Esophagus muscularis mucosa (tissue), 4 donors: ENCODE measurements at places on chromosomes 6 and 20. TPM values are rescaled to one million over a fixed set of nuclear protein-coding genes. Genes with fewer than 3 reads are reported as not detected.
A peak's percentile ranks its signal among the peaks of the same experiment; 100 is the strongest.

Gene BANF2
- not detected for total RNA-seq

Gene FAM162B
- total RNA-seq, result 14.7 TPM

DNA sequence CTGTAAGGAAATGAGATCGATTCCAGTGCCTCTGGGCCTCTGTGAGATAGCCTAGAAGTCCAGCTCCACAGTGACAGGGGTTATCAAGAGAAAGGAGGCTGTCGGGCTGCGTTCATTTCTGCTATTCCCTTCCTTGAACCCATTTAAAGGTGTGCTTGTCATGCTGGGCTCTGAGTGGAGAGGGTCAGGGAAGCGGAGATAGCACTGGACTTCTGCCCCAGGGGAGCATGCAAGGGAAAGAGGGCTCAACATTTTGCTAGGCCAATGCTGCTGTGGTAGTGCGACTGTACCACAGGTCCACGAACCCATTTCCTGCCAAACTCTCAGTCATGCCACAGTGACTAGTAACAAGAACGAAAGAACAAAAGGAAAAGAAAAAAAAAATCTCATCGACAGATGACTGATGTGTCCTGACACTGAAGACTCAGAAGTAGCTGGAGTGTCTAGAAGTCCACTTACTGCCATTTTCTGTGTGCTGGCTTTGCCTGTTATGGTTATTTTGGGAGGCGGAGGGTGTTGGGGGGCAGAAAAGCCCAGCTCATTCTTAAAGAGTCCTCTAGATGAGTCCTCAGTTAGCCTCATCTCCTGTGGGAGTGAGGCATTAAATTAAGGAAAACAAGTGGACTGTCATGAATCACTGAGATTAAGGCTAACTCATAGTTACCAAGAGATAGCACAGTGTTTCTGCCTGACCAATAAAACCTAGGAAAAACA, 8.1 kb downstream of the NEDD9 start:
- no peak for DNase-seq

GRCh38 chr6:2765896-2766766, 938 bp downstream of the WRNIP1 start:
- no peak for DNase-seq

DNA sequence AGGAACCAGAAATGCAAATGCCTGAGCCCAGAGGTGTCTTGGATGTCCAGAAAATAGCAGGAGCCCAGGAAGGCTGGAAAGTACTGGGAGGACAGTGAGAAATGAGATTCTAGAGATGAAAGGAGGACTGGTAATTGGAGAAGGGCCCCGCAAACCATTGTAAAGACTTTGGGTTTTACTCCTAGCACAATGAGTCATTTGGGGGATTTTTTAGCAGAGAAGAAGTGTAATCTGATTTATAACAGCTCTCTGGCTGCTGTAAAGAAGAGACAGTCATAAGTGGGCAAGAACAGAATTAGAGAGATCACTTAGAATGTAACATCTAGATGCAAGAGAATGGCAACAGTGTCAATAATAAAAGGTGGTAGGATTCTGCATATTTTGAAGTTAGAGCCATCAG, 40.2 kb downstream of the SLC35F1 start:
- DNase-seq, result no peak

DNA sequence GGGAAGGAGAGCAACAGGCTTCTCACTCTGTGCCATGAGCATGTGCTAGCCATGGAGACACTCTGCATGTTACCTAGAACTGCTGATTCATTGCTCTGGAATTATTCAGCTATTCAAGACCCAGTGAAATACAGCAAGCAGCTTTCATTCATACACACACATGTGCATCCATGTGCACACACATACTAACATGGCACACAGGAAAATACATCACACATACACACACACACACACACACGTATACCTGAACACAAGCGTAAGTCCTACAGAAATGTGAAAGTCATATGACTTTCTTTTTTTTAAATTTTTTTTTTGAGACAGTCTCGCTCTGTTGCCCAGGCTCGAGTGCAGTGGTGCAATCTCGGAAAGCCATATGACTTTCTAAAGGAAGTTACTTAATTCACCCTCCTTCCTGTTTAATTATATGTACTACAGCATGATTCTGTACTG, 108.2 kb upstream of the NFATC2 start:
- DNase-seq, result no peak

Gene SLC17A4
- not detected for total RNA-seq

Gene GABRR2
- total RNA-seq, result 0.45 TPM

GRCh38 chr20:46169245-46170171, 51.4 kb downstream of the CD40 start:
- DNase-seq, result no peak

DNA sequence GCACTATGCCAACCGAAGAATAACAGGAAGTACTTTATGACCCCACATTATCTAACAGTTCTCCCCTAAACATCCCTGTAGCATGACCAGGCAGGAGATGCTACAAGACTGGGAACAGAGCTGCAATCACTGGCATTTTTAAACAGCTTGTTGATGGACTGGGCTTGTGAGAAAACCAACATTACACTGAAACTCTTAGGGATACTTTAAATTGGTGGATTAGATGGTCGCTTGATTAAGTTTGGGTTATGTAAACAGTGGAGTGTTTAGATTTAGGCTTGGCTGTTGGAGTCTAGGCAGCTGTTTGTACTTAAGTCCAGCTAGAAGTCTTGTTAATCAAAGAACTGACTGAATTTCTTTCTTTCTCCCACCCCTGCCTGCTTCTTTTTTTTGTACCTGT, 234.1 kb upstream of the BMP2 start:
- DNase-seq, result no peak

Gene TJAP1
- 19.9 TPM for total RNA-seq

DNA sequence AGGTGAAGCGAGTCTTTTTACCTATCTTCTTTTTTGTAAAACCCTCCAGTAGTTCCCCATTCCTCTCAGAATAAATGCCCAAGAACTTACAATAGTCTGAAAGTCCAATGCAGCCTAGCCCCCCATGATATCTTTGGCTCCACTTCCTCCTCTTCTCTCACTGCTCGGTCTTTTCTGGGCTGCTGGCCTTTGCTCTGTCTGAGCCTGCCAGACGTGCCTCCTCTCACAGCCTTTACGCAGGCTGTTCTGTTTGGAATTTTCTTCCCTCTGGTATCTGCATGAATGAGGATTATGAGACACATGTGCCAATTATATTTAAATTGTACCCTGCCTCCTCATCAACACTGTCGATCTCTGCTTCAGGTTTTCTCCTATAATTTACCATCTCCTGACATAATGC, 174.1 kb downstream of the EYA4 start:
- DNase-seq, result no peak

DNA sequence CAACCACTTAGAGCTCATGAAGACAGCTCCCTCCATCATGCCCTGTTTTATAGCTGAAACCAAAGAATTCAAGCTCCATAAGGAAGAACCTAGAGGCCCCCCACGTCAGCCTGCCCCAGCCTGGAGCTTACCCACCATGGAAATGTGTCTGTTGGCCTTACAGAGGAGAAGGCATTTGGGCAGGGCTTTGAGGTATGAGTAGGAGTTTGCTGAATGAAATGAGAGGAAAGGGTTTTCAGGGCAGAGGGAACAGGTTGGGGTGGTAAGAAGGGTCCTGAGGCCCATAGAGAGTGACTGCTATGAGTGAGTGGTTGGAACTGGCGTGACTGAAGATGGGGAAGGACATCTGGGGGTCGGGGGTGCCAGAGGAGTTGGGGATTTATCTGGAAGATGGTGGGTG, 12.7 kb upstream of the GATA5 start:
- DNase-seq, result no peak

Gene C6orf52
- total RNA-seq, result 1.2 TPM

Gene FGD2
- total RNA-seq, result 13.9 TPM

GRCh38 chr6:99491171-99491570, 24.1 kb downstream of the USP45 start:
- DNase-seq, result no peak

DNA sequence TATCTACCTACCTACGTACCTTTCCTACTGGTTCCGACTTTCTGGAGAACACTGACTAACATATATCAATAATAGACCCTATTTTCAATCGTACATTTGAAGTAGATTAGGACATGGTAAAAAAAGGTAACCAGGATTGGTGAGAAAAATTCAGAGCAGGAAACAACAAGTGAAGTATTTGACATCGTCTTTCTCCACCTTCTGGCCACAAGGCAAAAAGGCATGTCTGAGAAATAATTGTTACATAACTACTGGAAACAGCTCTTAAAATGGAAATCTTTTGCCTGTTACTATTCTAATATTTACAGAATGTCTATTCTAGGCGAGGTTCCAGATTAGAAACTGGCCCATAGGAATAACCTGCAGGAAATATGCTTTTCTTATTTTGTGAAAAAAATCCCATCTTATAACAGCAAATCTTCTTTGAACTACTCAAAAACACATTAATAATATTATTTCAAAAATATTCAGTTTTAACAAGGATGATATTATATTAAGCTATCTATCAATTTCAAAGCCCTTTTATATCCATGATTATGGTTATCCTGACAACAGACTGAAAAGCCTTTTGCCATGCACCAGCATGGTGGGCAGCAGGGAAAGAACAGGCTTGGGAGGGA, 80.8 kb downstream of the RCAN2 start:
- DNase-seq, result no peak

Gene CCDC170
- total RNA-seq, result 1.5 TPM

- no peak for DNase-seq
These were observed 3.3 kb upstream of the TAAR5 start for GRCh38 chr6:132592855-132593254.

DNA sequence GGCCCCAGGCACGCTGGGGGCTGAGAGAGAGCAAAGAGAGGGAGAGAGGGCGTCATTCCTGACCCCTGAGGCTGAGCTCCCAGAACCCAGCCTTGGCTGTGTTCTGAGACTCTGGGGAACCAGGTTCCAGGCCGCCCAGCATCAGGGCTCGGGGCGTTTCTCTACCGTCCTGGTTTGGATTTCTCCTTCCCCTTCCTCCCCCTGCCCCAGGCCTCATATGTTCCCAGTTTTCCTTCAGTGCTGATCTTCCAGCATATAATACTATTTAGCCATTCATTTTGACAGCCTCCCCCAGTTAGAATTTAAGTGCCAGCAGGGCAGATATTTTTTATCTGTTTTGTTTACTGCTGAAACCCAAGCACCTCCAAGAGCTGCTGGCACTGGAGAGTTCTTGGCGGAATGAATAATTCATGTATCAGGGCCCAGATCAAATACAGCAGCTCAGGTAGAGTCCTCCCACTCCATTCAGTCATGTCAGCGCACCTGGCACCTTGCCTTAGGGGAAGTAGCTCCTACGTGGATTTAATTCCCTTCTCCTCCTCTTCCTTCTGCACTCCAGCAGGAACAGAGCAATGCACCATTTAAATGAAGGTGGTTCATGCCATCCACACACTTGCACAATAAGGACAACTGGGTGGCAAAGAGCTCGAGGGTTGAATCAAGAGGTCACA, 23.4 kb upstream of the FRMD1 start:
- no peak for DNase-seq

Gene SMLR1
- not detected for total RNA-seq

DNA sequence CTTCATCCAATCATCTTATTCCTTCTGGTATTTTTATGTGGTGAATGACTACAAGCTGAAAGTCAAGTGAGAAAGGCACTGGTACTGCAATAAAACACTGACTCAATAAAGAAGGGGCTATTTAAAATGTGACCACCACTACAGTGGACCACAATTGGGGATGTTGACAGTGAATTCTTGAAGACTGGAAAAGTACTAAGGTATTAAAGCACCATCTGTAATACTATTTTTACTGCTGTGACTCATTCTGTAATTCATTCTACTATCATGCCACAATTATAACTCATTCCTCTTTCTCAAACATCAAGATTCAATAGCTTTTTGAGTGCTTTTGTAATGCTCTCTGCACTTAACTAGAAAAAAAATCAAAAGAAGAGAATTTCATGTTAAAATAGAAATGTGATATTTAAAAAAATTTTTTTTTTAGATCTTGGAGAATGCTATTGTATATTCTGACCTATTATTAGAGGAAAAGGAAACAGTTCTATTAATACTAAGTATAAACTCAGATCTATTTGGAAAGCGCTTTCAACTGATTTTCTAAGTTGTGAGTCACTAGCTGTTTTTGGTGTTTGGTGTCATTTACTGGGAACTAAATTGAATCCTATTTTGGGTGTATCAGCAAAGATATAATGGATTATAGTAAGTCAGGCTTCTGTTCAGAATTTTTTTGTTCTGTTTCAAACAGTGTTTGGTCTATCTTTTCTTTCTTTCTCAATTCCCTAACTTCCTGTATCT, 104.7 kb upstream of the TMEM170B start:
- DNase-seq, result no peak

DNA sequence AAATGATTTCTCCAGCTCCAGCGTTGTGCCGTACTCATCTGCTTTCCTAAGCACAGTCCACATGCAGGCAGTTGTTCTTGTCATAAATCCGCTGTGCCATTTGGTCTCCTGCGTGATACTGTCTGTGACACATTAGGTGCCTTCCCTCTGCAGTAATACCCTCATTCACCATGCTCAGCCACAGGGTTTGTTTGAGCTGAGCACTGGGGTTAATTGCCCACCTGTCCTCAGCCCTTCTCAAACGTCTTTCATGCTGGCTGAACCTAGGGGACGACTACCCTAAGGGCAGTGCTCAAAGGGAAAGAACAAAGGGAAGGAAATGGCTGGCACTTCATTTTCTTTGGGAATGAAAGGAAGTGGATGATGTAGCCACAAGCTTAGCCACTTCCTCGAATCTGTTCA, 64.2 kb upstream of the MYLIP start:
- no peak for DNase-seq

DNA sequence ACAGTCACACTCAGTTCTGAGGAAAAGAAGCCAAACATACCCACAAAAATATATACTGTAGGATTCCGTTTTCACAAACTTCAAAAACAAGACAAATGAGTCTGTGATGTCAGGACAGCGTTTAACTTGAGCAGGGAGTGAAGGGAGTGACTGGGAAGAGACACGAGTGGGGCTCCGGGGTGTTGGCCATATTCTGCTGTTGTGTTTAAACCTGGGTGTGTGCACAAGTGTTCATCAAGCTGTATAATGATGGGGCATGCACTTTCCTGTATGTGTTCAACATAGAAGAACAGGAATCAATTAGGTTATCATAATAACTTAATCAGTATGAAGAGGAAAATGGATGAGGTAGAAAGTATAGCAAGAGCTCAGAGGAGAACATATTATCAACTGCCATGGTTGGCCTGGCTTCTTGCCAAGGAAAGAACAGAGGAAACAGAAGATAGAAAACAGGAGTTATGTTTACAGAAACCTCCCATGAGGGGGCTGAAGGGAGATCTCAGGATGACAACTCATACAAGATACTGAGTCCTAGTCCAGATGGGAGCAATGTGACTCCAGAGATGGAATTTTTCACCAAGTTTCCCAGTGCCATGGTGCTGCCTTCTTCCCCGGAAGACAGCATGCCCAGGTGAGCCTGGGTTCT, 15.1 kb upstream of the AFDN start:
- peak; percentile 26 for DNase-seq

GRCh38 chr20:11249683-11250082, 575.9 kb upstream of the JAG1 start:
- DNase-seq, result no peak

Gene GJA10
- not detected for total RNA-seq
